ENCODE measurements at places on chromosomes 3 and 15.

GRCh38 chr15:32657198-32657883 is 15.8 kb downstream of the SCG5 start:
- no peak for DNase-seq

GRCh38 chr15:100022806-100023205 is 289.6 kb upstream of the LYSMD4 start:
- DNase-seq = no peak

- no peak for DNase-seq
Observed at GRCh38 chr3:169041677-169042171, 621.8 kb downstream of the MECOM start.

DNA sequence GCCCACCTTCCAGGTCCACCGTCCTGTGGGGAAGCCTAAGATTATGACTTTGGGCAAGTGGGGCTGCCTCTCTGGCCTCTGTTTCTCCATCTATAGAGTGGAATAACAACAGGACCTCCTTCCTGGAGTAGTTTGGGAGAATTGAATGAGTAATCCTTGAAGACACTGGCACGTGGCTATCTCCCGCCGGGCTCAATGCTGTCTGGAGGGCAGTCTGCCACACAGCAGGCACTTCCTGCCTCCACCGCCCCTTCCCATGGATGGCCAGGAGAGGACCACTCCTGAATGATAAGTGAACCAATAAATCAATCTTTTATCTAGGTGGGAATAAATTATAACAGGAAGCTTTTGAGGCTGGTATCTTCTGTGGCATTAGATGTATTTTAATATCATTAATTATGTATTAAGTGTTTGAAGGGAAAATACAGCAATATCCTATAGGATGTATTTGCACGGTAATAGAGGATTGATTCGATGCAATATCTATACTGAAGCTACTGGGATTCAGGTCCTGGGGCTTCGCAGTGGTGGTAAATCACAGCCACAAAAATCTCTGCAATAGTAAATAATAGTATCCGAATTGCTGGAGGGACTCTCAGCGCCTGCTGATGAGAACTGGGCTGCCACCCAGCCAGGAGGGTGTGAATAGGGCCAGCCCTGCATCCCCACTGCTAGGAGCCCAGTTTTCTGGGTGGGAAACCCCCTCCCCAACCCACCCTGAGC is 15.9 kb downstream of the MEGF11 start:
- DNase-seq = no peak

GRCh38 chr15:94844538-94845389 is 613.4 kb downstream of the MCTP2 start:
- DNase-seq = no peak

DNA sequence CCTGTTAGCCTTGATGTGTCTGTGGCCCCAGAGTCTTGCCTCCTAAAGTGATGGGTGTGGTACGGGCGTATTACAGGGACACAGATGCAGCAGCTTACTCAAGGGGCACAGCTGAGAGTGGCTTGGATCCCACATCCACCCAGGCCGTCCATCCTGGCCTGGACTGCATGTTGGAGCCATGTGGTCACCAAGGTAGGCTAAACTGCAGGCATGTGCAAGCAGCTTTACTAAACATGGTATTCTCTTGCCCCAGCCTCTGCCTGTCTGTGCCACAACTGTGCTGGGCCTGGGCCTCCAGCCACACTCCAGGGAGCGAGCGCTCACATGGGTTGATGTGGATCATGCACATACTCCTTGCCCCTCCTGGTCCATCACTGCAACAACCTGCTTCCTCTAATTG is 6.1 kb upstream of the GPR62 start:
- DNase-seq = no peak

Data from stimulated activated CD8-positive, alpha-beta memory T cell treated with anti-CD3 and anti-CD28 coated beads, Interleukin-7, amount 100 ng/mL, for 4 hours (primary cell).